ENCODE measurements at places on chromosomes 16 and 17.
A peak's percentile ranks its signal among the peaks of the same experiment; 100 is the strongest.

- DNase-seq: no peak
Observed at GRCh38 chr16:70159355-70160348, 13.9 kb upstream of the CLEC18C start.

- DNase-seq: no peak
Observed at GRCh38 chr17:173166-173911, 8.1 kb downstream of the DOC2B start.

GRCh38 chr17:13409455-13409854 lies 192.3 kb downstream of the HS3ST3A1 start:
- peak; percentile 35 for DNase-seq

DNA sequence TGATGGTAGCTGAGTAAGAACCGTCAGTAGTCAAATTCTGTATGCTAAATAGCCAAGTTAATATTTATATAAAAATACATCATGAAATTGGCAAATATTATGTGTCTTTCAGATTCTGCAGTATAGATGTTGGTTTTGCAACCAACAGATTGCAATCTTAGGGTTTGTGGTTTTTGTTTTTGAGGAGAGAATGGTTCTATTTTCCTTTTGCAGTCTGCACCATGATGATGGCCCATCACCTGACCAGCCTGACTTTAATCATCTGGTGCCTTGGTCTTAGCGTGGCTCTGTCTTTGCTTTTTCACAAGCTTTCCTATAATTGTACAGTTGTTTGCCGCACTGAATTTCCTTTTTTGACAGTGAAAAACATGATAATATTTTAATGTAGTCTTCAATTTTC lies 50.7 kb downstream of the NUP93 start:
- DNase-seq: no peak

DNA sequence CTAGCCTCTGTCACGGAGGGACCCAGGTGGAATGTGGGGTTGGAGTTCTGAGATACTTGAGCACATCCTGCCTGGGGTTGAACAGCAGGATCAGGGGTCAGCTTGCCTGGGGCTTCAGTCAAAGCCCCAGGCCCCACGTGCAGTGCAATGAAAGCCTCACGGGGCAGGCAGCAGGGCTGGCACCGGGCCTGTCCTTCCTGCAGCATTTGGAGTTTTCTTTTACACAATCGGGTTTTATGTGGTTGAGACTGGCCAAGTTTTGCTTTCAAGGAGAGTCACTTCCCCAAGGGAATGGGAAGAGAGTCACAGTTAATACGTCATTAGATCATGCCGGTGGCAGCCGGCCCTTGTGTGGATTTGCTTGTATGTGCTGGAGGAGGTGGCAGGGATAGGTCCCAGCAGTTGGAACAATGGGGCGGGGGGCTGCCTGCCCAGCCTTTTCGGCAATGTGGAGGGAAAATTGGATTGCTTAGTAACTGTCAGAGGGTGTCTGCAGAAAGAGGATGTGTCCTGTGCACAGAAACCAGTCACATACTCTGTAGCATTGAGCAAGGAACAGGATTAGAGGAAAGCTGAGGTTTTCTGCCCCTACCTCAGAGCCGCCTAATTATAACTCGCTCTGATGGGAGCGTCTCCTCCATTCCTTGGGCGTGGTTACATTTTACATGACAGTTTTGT lies 4.5 kb downstream of the RMI2 start:
- peak; percentile 81 for DNase-seq

DNA sequence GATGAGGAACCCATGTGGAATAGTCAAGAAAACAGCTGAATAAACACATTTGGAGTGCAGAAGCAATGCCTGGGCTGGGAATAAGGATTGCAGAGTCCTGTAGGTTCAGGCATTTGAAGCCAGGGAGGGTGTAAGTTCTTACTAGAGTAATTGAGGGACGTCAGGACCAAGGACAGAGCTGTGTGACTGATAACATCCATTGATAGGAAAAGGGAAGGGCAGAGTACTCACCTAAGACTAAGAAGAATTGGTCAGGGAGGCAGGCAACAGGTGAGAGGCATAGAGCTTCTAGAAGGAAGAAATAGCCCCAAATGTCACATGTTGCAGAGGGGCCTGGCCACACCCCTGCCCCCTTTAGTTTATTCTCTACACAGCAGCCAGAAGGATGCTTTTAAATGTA lies 79.8 kb upstream of the TMEM132E start:
- no peak for DNase-seq

- DNase-seq: no peak
Observed at GRCh38 chr17:58109197-58109596, 26.0 kb downstream of the DYNLL2 start.

DNA sequence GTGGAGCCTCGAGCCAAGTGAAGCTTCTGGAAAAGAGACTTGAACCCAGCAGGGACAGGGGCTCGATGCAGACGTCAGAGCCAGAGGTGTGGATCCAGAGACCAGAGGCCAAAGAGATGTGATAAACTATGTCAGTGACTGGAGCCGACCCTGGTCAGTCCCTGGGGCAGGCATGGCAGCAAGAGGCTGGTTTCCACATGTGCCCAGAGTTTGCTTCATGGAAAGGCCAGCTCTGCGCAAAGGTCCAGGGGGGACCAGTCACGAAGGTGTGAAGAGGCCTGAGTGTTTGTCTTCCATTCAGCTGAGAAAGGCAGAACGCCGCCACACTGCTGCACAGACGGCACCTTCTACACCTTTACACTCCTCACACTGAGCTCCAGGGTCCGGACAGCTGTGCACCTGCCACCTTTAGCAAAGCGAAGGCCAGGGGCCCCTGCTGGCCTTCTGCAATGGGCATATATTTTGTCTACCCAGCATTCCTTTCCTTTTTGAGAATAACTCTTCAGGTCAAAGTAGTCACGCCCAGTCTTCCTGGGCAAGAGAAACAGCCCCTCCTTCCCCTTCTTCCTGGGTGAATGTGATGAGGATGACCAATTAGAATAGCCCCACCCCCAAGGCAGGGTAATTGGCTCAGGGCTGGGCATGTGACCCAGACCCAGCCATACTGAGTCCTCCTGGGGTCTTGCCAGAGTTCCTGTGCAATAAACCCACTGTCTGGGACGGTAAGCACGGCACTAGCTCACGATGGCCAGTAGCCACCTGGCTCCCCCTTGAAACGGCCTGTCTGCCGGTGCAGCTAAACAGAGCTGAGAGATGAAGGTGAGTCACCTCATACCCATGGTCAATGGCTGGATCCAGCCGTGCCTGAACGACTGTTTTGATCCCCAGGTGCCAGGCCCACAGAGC lies 2.3 kb upstream of the RPH3AL start:
- no peak for DNase-seq

DNA sequence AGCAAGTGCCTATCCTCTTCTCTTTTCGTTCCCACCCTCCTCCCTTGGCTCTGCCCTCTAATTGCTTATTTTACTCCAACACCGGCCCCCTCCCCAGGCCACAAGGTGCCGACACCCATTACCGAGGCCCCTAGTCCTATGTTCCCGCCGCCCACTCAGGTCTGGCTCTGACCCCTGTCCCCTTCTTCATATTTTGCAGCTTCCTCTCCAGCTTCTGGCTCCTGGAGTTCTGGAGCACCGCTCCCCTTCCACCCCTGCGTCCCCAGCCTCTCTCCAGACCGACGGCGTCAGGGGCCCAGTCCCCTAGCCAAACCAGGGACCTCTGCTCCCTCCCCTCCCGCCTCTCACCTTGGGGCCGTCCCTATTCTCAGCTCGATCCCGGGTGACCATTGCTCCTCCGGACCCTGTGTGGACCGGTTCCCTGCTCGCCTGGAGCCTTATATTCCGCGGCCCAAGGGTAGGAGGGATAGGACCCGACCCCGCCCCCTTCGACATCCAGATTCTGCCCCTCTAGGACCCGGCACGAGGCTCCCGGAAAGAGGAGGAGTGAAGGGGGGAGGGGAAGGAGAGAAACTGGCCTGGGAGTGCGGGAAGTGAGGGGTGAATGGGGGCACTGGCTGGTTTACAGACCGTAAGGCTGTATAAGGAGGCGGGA lies at the start of gene HES7:
HES7 (minus strand) TSS at position 412 of the 655 bp plus-strand sequence; CDS start at position 390, 22 bp downstream.
- DNase-seq: no peak

DNA sequence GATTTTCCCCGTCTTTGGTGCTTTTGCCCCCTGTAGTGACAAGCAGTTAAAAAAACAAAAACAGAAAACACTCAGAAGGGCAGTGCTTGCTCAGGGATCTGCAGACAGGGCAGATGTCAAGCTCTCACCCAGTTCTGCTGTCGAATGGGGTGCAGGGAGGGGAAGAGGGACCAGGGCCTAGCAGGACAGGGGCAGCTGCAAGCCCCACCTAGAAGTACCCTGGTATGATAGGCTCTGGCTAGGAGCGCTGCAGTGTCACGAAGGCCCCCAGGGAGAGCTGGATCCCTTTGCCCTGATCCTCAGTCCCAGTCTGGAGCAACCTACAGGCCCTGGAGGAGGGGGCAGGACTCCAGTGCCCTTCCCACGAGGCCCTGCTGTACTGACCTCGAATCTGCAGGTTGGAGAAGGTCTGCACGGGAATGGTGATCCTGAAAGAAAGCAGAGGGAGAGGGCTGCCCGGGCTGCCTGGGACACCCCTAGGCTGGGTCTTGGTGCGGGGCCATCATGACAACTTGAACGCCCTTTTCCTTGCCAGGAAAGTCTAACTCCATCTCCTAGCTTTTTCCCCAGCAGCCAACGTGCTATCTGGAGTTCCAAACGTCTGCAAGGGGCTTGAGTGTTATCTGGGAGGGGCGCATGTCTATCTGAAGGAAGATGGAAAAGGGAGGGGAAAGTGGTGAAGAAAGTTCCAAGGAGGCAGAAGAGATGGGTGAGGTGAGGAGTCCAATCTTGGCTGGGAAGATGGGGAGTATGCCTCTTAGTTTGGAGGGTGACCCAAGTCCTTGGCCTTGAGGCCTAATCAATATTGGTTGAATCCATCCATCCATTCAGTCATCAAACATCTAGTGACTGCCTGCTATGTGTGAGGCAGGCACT lies 4.8 kb downstream of the GFAP start:
- no peak for DNase-seq

DNA sequence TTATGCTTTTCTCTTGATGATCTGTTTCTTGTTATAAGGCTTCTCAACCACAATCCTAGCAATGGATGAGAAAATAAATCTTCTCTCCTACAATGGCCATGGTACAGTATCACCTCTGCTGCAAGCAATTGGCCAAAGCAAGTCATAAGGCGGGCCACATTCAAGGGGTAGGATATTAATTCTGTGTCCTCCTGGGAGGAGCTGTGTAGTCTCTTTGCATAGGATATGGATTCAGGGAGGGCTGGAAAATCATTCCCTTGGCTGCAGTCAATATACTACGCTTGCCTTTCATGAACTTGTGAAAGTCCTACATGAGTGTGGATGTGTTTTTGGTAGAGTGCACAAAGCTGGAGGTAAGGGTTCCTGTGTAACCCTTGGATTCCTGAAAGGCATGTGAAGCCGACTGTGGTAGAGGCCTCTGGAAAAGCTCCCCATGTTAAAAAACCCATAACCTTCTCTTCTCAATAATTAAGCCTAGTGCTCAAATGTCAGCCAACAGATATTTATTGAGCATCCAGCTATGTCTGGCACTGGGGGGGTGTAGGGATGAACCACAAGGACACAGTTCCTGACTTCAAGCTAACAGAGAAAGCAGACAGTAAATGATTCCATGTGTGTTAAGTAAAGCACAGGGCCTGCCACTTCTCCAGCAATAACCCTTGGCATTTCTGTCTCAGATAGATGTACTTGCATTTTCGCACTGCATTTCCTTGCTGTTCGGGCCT lies 147.6 kb upstream of the HS3ST3A1 start:
- DNase-seq: no peak

- peak; percentile 17 for DNase-seq
Observed at GRCh38 chr17:71792966-71793365, 327.9 kb upstream of the SOX9 start.

DNA sequence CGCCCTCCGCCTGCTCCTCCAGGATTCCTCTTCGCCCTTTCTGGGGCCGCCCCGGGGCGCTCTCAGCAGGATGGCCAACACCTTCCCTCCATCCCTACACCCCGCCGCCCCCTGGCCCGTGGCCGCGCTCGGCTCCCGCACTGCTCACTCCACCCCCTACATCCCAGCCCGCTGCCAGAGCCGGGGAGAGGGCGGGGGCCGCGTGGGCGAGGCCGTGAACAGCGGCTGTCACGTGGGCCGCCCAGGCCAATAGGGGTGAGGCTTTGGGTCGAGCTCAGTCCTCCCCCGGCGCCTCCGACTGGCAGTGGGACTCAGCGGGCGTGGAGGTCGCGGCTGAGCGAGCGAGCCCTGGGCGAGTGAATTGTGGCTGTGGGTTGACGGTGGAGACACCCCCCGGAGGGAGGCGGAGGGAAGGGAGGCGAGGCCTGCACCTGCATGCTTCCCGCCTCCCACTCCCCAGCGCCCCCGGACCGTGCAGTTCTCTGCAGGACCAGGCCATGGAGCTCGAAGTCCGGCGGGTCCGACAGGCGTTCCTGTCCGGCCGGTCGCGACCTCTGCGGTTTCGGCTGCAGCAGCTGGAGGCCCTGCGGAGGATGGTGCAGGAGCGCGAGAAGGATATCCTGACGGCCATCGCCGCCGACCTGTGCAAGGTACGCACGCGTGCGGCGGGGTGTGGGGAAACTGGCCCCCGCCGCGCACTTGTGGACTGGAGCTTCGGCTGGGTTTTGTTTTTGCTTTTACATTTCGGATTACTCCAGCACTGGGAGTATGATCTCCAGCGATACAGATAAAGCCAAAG lies at the start of gene ALDH3A2:
ALDH3A2 (plus strand) TSS at position 277 of the 799 bp plus-strand sequence; CDS start at position 498, 221 bp downstream.
- DNase-seq: peak; percentile 88

DNA sequence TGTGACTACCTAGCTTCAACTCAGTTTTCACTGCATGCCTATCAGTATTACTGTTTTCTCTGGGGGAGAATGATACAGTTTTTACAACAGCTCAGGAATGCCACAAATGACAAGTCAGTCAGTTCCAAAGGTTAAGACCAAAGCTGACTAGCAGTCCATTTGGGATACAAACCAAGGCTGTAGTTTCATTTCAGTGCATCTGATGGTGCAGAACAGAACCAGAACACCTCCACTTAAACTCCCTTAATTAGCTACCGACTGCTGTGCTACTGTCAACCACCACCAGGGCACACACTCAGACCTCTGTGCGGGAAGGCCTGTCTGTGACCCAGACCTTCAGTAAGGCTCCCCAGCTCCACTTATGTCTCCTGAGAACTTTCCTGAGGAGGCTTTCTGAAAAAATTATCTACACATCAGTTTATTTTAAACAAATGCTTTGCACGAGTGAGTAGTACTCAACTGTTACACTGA lies 20.4 kb downstream of the NFE2L1 start:
- DNase-seq: peak; percentile 77

DNA sequence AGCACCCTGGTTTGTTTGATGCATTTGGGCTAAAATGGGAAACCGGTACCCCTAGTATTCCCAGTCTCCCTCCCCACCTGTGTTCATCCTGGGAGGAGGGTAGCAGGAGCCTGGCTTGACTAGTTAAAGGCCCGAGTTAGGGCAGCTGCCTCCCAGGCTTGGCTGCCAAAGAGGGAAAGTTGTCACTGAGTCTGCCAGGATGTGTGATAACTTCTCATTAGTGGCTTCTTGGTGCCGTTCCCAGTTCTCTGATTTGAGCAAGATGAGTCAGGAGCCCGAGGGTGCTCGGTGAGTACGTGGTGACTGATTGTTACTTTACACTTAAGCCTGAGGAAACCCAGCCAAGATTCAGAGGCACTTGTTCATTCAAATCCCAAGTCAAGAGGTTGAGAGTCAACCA lies 2.5 kb downstream of the KRT32 start:
- DNase-seq: peak; percentile 90

GRCh38 chr17:7742729-7743128 lies 25.2 kb downstream of the DNAH2 start:
- no peak for DNase-seq

Measured in HFFc6 (cell line).